Right hindlimb (tissue), 1 donor: ENCODE measurements at places on chromosomes 2 and 18.

DNA sequence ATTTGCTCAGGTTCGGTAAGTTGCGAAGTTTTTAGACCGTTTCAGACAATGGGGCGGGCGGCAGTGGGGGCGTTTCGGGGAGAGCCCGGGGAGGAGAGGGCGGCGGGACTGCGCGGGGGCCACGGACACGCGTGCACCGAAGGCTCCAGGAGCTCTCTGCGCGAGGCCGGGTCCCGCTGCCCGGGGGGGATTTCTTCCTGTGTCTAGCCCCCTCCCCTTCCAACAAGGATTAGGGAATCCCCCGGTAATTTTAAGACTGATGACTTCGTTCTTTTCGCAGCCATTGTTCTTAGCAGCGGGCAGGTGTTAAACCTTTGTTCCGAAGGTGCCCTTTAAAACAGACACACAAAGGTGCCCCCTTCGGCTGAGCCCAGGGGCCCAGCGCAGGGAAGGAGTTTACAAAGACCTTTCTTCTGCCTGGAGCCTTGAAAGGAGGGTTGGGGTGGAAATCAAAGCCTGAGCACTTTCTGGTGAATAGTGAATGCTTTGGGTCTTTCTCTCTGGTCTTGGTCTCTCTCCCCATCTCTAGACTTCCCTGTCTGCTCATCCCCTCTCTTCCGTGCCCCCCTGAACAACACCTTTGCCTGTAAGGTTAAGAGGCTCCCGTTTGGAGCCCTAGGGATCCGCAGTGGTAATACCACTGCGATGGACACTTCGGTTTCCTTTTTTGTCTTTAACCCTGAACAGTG is 2.1 kb downstream of the TRIB2 start:
- peak; percentile 45 for DNase-seq

DNA sequence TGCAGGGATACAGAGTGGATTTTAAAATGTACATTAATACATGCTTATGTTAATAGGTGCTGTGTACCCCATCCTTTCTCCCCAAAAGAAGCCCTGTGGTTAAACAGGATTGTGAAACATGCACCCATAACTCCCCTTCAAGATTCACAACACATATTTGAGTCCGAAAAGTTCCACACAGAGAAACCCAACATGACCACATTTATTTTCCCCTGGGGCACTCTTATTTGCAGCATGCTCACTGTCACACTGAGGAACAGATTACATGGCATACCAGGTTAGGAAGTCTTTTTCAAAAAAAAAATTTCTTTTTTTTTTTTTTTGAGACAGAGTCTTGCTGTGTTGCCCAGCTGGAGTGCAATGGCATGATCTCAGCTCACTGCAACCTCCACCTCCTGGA is 67.7 kb upstream of the COL5A2 start:
- DNase-seq = no peak

- DNase-seq = no peak
These were observed 7.7 kb downstream of the RAB27B start for GRCh38 chr18:54835944-54836343.

DNA sequence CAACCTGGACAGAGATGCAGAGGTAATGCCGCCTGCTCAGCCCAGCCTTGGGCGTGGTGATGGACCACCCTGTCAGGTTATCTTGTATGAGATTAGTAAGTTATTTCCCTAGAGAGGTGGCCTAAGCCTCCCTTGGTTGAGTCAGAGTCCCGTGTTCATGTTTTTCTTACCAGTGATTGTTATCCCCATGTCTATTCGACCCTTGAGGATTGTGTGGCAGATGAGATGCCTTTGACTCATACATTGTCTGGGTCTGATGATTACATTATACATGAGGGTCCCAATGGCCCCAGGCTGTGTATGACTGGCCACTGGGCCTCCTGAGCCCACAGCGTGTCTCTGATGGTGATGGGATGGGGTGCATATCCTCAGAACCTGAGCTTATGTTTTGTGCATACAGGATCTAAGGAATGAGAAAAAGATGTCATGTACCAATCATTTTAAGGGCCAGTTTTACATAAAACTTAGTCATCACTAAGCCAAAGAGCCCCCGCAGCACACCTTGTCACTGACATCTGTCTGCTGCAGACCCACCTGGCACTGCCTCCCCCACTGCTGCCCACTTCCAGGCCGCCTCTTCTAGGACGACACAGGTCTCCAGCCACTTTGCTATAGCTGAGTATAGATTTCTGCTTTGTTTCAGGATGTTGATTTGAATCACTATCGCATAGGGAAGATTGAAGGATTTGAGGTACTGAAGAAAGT is 7.7 kb downstream of the PPP1R7 start:
- DNase-seq = no peak

DNA sequence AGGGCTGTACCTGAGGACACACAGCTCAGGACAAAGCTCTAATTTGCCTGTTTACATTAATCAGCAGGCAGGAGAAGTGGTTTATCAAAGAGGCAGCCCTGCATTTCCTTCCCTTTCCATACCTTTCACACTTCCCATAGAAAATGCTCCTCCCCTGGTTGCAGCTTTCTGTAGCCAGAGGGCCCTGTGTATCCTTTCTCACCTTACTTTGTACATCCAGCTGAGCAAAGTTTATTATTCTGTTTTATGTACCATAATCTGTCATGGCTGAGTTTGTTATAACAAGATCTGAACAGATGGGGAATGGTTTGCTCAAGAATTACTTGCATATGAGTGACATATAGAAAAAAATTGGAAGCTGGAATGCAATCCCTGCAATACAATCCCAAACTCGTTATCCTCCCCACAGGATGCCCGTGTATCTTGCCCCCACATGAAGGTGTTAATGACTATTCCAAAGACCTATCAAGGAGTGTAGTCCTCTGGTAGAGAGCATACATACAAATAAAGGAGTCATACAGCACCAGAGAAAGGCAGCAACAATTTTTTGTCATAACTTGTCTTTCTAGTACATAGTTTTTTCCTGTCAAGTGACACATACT is 1025.8 kb upstream of the KLHL29 start:
- no peak for DNase-seq

DNA sequence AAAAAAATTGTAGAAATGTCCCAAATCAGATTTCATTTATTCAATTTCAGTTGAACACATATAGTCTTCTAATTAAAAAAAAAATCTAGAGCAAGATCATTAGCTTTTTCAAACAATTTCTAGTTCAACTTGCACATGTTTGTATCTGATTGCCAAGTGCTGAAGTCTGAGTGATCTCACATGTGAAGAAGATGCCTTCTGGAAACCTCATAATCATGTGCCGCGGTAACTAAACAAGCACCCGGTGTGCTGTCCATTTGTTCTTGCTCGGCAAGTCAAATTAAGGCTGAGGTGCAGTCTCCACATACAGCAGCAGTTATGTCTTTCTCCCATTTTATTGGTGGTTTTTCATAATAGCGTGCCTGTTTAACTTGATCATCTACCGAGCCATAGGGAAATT is 18.7 kb downstream of the CABLES1 start:
- DNase-seq = no peak

DNA sequence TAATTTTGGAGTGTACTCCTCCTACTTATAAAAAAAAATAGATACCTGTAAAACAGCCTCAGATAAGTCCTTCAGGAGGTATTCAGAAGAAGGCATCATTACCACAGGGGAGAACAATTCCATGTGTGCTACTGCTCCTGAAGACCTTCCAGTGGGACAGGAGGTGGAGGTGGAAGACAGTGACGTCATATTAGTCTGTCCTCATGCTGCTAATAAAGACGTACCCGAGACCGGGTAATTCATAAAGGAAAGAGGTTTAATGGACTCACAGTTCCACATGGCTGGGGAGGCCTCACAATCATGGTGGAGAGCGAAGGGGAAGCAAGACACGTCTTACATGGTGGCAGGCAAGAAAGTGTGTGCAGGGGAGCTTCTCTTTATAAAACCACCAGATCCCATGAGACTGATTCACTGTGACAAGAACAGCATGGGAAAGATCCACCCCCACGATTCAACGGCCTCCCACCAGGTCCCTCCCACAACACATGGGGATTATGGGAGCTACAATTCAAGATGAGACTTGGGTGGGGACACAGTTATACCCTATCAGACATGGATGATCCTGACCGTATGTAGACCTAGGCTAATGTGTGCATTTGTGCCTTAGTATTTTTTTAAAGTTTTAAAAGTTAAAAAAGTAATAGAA is 98.4 kb downstream of the NDUFA10 start:
- peak; percentile 6 for DNase-seq

DNA sequence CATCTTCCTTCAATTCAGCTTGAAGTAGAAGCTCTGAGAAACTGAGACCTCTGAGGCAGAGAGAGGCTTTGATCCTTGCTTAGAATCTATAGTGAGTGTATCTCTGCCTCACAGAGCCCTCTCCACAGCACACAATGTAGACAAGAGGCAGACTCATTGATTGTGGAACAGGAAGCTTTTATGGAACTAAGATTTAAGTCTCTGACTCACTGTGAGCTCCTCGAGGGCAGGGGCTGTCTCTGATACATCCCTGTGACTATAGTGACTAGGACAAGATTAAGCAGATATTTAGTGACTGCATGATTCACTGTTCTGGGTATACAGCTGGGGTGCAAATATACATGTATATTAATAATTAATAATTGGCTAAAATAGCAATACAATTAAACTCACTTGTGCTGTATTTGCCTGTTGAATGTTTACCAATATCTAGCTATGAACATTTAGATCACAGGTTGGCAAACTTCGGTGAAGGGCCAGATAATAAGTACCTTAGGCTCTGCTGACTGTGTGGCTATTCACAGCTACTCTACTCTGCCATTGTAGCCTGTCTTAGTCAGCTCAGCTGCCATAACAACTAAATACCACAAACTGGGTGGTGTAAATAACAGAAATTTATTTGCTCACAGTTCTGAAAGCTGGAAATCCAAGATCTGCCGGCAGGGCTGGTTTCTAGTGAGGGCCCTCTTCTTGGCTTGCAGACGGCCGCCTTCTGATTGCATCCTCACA is 54.4 kb downstream of the ARHGEF4 start:
- DNase-seq = no peak

DNA sequence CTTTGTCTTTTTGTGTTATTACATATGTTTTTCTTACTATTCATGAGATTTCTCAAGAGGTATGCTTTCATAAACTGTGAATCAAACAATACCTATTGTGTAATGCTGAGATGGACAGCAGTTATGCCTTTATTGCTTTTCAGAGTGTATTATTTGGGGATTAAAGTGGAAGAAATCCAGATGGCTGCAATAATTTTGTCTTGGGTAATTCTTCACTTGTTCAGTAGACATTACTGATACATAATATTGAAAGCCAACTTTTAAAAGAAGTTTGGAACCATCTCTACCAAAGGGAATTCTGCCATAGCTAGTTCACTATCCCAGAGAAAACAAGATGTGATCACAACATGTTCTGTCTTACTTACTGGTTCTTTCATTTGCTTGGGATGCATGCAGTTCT is 253.4 kb upstream of the ZSWIM2 start:
- no peak for DNase-seq

- DNase-seq = no peak
These were observed 16.3 kb downstream of the GPN1 start for GRCh38 chr2:27645197-27645596.

GRCh38 chr18:76821875-76822505 is 367 bp upstream of the ZNF236 start:
- peak; percentile 75 for DNase-seq

DNA sequence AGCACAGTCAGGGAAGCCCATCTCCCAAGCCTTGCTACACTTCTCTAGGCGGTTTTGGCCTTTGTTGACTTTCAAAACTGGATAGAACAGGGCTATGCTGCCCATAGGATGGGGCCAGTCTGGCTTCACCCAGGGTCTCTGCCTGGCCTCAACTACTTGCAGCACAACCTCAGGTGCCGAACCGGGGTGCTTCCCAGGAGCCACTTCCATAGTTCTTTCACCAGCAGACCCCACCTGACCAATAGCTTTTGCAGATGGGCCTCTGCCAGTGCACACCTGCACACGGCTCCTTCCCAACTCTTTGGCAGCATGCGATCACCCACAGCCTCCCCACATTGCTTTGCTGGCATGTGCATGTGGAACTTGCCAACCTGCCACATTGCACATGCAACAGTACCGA is 331.6 kb downstream of the CPS1 start:
- no peak for DNase-seq

DNA sequence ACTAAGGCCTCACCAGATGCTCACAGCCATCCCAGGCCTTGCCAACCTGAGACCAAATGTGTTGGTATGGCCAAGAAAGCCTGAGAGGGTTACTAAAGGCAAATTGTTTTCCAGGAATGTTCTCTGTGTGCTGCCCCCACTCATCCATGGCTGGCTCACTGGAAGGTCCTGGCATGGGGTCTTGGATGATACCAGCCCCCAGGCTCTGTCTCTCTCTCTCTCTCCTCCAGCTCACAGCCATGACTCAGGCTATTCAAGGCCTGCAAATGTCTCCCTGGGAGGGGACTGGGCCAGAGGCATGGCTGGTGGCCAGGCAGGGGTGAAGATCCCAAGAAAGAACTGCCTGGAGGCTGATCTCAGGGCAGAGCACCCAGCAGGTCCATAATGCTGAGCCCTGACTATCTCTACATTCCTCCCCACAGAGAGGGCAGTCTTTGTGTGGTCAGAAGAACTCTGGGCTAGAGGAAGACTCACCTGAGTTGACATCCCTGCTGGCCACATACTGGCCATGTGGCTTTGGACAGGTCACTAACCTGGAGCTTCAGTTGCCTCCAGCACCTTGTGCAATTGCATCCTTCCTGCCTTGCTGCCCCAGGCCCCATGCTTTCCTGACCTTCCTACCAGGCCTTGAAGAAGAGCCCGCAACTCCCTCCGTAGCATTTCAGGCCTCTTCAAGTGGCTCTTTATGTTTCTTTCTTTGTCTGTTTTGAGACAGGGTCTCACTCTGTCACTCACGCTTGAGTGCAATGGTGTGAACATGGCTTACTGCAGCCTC is 150.4 kb downstream of the ZFP36L2 start:
- DNase-seq = peak; percentile 44

- DNase-seq = peak; percentile 39
These were observed 64.9 kb downstream of the LPIN2 start for GRCh38 chr18:2948038-2948437.

DNA sequence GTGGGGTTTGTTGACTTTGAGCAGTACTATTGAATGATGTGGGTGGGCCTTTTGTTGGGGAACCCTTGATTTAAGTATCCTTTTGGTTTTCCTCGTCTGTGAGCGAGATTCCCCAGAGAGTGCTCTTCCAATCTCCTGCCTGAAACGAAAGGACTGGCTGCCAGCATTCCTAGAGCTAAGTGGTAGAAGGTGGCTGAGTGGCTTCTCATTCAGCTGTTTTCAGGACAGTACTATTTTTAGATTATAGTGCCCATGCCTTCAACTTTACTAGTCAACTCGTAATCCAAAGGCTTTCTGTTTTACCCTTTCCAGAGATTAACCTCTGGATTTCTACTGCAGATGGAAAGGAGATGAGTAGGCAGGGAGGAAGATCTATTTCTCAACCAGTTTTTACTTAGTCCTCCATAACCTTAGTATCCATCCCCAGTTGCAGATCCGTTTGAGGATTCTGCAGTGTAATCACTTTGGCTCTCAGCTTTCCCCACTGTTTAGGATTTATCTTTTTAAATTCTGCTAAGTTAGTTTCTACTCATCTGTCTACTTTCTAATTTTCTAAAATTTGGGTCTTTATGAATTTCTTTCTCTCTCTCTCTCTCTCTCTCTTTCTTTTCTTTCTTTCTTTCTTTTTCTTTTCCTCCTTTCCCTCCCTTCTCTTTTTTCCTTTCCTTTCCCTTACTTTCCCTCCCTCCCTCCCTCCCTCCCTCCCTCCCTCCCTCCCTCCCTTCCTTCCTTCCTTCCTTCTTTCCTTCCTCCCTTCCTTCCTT is 9.2 kb downstream of the SLC4A1AP start:
- DNase-seq = no peak

GRCh38 chr18:21853016-21853415 is 112.4 kb downstream of the MIB1 start:
- no peak for DNase-seq
